ENCODE measurements at places on chromosomes 6 and 20.

DNA sequence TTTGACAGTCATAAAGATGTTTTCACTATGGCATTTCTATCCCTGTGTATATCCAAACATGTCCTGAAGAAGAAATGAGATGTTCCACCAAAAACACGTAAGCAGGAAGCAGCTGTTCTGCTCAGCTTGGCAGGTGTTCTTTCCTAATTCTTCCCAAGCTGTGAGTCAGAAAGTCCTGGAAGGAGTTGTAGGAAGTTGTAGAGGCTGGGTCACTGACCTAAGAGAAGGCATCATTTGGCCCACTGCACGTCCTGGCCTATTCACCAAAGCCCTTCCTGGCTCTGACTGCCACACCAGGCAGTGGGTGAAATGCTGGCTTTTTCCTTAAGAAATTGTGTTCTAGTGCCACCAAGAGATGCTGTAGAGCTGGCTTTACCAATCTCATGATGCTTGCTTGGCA is 40.3 kb downstream of the STX11 start:
- no peak for DNase-seq

DNA sequence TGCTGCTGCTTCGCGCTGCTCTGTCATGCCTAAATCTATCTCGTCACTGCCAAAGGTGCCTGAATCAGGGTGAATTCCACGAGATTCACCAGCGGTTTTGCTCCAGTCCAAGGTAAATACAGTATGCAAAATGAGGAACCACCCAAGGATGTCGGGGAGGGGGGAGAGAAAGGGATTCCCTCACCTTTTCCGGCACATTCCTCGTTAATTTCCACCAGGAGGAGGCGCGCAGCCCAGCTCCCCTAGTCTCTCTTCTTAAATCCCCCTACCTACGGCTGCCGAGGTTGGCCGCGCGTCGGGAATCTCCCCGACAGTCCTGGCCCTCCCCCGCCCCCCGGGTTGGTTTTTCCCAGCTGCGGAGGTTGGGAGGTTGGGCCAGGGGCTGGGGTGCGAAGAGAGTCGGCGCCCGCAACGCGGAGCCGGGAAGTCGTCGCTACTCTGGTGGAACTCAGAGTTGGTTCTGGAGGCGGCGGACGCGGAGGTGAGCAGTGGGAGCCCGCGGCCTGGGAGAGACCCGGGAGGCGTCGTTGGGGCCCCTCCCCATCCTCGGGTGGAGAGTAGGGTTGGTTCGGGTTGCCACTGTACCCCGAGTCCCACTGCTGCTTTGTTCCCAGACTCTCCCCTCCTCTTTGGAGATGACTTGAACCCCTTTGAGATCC is at the start of gene TPBG:
Gene TPBG (plus strand): TSS at position 390 of the 659 bp plus-strand sequence. CDS start 1,145 bp downstream, outside the sequence.
- peak; percentile 11 for DNase-seq

DNA sequence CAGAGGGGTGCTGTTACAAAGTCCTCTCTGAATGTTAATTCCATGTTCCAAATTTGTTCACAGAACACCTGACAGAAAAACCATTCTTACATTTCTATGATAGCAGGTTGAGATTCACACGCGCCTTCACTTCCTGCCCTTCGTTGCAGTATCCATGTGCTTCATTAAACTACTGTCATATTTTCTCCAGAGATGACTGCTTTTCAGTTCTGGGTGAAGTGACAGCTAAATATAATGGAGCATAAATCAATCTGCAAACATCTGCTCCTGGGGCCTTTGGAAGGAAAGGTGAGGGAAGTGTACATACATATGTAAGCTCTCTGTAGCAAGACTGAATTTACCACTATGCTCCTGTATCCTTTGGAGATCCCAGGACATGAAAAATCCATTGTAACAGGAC is 750.2 kb downstream of the HDGFL1 start:
- no peak for DNase-seq

DNA sequence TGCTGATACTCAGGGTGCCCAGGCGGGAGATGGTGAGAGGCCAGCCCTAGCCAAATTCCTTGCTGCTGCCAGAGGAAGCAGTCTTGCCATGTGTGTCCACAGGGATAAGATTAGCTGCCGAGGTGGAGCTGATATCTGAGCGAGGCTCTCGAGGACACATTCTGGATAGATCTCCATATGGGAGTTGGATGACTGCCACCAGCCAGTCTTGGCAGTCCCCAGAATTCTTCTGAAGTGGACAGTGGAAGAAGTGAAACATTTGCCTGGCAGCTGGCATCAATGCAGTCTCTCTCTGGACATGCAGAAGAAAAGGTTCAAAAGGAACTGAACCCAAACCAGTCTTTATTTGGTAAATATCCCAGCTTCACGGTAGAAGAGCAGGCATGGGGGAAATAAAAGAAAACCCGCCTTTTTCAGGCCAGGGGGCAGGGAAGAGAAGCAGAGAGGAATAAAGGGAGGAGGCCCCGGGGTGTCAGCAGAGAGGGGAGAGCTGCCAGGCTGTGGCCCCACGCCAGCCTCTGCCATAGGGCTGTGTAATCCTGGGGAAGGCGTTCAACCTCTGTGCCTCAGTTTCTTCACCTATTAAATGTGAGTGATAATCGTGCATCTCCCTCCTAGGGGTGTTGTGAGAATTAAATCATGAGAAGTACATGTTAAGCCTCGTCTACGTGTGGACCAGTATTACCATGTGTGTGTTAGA is 3.7 kb upstream of the FUCA2 start:
- DNase-seq, result no peak

DNA sequence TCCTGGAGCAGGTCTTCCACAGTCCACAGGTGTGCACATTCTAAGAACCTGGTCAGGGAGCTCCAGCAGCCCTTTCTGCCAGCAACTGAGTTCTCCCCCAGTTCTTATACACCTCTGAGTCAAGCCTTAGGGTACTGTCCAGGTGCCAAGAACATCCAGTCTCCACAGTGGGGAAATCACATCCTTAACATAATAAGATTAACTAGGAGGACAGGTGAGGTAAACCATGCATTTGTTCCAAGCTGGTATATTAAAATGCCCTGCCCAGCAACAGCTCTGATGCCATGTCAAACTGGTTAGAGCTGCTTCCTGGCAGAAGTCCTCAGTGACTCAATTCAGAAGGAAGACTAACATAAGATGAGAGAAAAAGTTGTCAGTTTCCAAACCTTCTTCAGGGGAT is 303.9 kb upstream of the SGK1 start:
- DNase-seq, result no peak

DNA sequence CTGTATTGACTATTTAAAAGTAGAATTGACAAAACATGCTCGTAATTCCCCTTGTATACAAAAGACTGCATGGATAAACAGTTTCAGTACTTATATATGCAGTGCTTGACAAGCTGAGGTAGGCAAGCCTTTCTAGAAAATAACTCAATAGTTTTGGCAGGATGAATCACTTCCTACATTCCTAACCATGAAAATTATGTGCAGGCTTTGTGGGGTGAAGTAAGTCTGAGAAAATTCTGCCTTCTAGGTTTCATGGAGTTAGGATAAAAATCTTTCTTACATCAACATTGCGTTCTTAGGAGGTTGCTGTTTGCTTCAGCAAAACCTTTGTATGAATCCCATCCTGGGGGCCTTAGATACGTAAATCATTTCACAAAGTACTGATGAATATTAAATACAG is 801.4 kb upstream of the EYS start:
- no peak for DNase-seq

DNA sequence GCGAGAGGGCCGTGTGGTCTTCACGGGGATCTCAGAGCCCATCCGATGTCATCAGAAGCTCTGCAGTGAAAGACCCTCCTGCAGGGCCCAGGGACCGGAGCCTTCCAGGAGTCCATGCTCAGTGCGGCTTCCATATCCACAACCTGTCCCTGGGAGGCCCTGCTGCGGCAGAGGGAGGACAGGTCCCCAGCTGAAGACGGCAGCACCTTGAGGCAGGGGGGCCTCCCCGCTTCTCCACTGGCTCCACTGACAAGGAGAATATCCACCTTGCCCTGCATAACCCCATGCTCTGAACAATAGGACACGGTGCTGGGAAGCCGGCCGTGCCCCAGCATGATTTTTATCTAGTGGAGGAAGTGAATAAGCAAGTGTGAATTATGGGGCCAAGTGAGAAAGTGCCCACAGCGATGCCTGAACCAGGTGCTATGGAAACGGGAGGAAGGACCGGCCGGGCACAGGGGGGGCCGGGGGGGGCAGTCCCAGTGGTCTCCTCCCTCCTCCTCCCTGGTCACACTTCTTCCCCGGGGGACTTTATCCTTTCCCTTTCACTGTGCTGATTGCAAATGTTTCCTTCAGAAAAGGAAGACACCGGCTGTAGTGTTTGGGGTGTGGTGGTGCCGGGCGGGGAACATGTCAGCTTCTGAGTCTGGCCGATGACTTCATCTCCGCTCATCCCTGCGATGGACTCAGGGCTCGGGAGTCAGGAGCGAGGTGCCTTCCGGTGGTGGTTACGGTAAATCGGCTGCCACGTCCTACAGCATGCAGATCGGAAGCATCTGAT is 225.1 kb downstream of the ERMARD start:
- DNase-seq, result no peak

- no peak for DNase-seq
Measured at GRCh38 chr20:3307078-3307477, 68.1 kb upstream of the SLC4A11 start.

- DNase-seq, result no peak
Measured at GRCh38 chr6:13943943-13944342, 19.2 kb downstream of the RNF182 start.

- no peak for DNase-seq
Measured at GRCh38 chr6:160333841-160334240, 14.3 kb upstream of the SLC22A3 start.

DNA sequence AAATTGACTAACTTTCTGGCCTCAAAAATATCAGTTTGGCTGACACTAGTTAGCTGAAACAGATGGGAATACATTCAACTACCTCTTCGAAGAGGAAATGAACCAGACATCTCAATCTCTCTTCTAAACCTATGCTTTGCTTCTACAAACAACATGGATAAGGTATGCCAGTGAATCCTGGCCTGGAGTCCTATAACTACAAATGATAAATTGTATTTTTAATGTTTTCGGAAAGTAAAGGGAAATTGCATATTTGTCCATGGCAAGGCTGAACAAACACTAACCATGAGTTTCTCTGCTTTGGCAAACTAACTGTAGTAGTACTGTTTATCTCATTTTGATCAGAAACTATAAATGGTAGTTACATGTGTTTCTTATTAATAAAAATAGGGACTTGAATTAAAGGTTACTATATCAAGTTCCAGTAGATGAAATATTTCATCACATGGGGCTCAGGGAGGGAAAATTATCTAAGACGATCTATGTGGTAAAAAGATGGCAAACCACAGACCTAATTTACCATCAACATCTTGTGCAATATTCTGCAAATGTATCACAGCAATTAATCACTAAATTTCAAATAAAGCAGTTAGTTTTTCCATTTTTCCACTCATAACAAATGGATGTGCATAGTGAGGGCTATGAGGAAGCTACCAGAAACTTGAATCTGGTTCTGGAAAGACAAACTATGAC is 76.8 kb downstream of the COL12A1 start:
- DNase-seq, result no peak

GRCh38 chr6:34684364-34684763 is 12.2 kb downstream of the ILRUN start:
- no peak for DNase-seq

DNA sequence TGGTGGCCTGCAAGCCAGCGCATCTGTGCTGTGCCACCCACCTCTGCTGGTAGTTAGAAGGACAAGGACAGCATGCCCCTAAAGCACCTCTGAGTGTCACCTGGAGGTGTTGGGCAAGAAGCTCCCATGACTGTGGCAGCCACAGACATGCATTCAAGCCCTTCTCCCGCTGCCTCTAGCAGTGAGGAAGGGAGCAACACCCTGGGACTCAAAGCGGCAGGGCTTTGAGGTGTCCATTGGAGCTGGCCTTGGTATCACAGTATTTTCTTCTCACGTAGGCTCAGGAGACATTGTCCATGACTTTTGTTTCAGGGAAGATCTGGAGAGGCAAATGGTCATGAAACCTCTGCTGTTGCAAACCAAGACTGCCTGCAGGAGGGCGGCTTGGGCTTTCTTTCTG is 140.8 kb upstream of the RIN2 start:
- no peak for DNase-seq

GRCh38 chr6:4420160-4420865 is 284.9 kb upstream of the ECI2 start:
- DNase-seq, result no peak

- DNase-seq, result no peak
Measured at GRCh38 chr6:106005954-106006353, 80.2 kb upstream of the PRDM1 start.

GRCh38 chr20:347640-348484 is 951 bp downstream of the NRSN2 start:
- DNase-seq, result peak; percentile 39

GRCh38 chr6:77707603-77708002 is 54.8 kb downstream of the MEI4 start:
- DNase-seq, result no peak

DNA sequence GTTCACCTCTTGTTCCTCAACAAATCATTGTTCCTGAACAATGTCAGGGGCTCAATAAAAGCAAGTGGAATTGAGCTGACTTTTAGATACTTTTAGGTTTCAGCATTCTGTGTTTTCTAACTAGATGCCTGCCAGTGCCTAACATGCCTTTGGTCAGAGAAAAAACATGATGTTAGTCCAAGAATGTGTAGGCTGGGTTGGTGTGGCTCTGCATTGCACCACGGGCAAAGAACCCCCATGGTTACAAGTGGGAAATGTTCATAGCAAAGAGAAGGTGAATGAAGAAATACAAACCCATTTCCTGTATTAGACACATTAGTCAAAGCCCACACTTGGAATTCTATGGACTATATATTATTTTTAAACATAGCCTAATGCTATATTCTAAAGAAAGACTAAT is 193.3 kb downstream of the TMEM200A start:
- no peak for DNase-seq

- no peak for DNase-seq
Measured at GRCh38 chr6:47804821-47805220, 23.0 kb downstream of the OPN5 start.

DNA sequence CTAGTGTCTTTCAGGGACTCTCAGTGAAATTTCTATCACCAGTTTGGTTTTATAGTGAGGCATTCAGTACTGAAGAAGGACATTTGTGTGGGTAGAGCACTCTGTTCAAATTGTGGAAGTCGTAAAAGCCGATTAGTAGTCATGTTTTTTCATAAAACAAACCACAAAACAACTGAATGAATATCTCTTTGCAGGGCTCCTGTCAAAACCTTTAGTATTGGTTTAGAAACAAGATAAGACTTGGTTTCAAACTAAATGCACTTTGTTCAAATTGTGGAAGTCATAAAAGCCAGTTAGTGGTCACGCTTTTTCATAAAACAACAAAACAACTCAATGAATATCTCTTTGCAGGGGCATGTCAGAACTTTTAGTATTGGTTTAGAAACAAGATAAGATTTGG is 23.8 kb downstream of the ADGRF4 start:
- no peak for DNase-seq

GRCh38 chr6:146211646-146212045 is 182.8 kb downstream of the GRM1 start:
- no peak for DNase-seq

- no peak for DNase-seq
Measured at GRCh38 chr20:11796026-11796425, 121.7 kb upstream of the BTBD3 start.

GRCh38 chr20:17910828-17911294 is 57.7 kb downstream of the SNX5 start:
- no peak for DNase-seq

All from activated CD4-positive, alpha-beta T cell treated with anti-CD3 and anti-CD28 coated beads for 4 hours (primary cell).